ENCODE measurements at places on chromosomes 5 and 9.

- DNase-seq, result no peak
Observed at GRCh38 chr5:135826221-135826525, 8.3 kb upstream of the SLC25A48 start.

GRCh38 chr5:94288937-94289336 lies 329.5 kb downstream of the KIAA0825 start:
- DNase-seq, result no peak

- DNase-seq, result no peak
Observed at GRCh38 chr5:14039063-14039462, 94.6 kb upstream of the DNAH5 start.

- no peak for DNase-seq
Observed at GRCh38 chr9:127264462-127265219, at the start of gene GARNL3. TSS of gene GARNL3 (plus strand) at chr9:127264774. CDS start at chr9:127264878, 104 bp downstream.

DNA sequence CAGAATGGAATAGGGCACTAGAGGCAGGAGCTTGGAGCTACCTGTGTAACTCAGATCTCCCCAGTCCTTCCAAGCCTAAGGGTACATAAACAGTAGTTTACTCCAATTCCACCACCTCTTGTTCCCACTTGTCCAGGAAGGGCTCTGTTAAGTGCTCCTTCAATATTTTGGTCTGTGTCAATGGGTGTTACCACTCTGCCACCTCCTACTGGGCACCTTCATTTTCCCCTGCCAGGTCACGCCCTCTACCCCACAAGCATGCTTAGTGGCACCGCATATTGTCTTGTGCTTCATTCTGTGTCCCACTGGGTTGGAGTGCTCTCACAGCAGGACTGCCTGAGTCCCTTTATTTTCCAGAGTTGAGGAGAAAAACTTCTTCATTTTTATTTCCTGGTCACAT lies 459.8 kb downstream of the ARHGEF28 start:
- no peak for DNase-seq

GRCh38 chr5:130975847-130976246 lies 189.2 kb downstream of the HINT1 start:
- no peak for DNase-seq

DNA sequence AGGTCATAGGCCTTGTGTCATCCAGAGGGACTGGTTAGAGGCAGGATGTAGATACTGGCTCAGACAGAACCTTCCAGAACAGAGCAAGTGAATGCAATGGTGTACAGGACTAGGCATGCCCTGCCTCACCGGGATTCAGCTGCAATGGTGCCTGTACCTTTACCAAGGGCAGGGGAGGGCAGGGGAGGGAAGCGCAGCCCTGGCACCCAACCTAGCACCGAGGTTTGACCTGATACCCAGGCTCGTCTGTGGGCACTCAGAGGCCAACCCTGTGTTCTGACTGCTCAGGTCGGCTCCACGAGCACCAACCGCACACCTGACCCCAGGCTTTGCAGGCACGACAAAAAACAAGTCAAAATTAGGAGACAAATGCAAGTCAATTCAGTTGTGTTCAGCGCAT lies 47.3 kb upstream of the GFPT2 start:
- no peak for DNase-seq

DNA sequence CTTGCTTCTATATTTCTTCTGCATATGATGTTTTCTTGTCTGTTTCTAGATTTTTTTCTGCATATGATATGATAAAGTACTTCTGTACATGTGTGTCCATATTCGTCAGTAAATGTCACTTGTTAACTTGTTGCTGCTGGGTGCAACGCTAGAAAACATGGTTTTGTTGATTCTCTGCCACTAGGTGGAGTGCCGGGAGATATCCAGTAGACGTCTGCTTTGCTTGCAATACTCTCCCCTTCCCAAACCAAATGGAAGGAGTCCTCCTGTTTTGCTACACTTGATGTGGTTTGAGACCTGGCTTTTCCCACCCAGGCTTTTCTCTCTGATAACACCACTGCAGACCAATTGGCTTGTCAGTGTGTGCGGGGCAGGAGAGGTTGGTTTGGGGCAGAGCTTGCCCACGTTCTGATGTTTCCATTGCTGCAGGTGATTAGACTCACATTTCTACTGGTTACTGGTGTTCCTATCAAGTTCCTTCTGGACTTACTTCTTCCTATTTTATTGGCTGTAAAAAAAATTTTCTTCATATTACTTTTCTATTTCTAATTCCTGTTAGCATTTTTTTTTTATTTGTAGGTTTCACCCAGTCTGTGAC lies 900.0 kb upstream of the CDH10 start:
- DNase-seq, result peak; percentile 2

DNA sequence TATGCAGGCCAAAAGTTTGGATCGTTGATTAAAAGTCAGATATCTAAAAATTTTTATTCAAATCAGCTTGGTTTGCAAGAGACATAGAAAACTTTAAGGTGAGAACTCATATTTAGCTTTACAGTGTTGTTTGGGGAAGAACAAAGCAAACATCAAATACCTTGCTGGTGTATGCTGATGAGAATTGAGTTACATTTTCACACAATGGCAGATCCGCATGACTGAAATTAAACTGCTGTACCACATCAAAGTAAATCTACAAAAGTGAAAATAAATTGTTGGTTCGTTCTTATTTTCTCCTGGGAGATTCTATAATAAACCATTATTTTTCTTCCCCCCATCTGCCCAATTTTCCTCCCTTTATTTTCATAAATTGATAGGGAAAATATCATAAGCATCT lies 198.2 kb upstream of the PCSK5 start:
- DNase-seq, result no peak

- no peak for DNase-seq
Observed at GRCh38 chr9:91913986-91914385, 36.0 kb downstream of the ROR2 start.

GRCh38 chr5:153793699-153794098 lies 245.0 kb downstream of the FAM114A2 start:
- DNase-seq, result no peak

DNA sequence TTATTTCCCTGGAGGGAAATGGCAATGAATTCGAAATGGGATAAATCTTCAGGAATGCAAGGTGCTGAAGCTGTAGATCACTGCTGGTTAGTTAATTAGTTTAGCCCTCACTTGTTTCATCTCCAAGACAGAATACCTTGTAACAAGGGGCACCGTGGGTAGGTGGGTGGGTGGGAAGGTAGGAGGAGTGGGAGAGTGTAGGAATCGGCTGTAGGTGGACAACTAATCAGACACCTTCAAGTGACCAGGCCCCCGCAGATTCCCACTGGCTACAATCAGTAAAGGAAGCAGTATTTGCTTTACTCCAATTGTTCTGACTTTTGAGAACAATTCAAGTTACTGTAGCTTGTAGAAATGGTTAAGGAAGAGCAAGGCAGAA lies 293.7 kb downstream of the TLE1 start:
- no peak for DNase-seq

- DNase-seq, result no peak
Observed at GRCh38 chr9:13952906-13953305, 361.0 kb downstream of the NFIB start.

- DNase-seq, result no peak
Observed at GRCh38 chr9:85268131-85268530, 473.6 kb downstream of the AGTPBP1 start.

DNA sequence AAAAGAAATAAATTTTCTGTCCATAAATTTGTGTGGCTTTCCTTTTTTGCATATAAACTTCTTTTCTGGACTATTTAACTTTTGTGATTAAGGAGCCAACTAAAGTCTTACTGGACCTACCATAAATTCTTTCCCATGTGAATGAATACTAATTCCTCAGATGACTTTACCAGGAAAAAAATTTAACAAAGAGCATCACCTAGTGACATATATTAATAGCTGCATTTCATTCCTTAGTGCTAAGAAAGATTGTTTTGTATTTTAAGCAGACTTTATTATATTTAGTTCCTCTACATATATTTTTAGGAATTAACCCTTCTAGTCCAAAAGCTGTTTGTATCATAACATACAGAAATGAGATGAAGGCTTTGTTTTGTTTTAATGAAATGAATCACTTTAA lies 64.4 kb downstream of the C9orf85 start:
- DNase-seq, result no peak

DNA sequence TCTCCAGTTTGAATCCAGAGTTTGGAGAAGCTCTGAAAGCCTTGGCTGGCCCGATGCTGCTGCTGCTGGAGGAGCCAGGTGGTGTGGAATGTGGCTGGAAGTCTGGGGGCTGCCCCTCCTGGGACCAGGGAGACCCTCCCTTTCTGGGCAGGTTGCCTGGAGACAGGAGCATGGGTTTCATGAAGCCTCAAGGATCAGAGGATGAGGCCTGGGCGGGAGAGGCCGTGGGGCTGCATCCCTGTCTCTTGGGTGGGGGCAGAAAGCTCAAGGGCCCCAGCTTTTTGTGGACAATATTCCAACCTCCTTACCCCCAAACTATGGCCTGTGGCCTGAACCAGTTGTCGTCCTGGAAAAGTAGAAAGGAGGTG lies 10.1 kb downstream of the FGF18 start:
- no peak for DNase-seq

DNA sequence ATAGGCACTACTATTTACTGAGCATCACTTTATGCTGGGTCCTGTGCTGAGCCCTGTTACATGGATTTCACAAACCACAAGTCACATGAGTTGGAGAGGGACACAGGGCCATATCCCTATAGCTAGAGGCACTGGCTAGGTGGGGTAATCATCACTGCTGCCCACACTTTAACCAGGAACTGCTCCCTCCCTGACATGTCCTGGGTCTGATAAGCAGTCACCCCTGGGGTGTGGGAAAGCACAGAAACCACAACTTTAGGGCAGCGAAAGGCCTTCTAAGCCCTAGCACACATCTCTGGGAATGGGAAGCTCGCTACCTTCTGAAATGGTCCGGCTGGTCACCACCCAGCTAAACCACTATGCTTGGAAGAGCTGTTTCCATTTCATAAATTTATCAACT lies 15.0 kb downstream of the TBC1D2 start:
- DNase-seq, result no peak

- DNase-seq, result no peak
Observed at GRCh38 chr5:96516631-96517071, 83.6 kb upstream of the PCSK1 start.

GRCh38 chr9:93028448-93029006 lies 30.0 kb upstream of the SUSD3 start:
- peak; percentile 61 for DNase-seq

DNA sequence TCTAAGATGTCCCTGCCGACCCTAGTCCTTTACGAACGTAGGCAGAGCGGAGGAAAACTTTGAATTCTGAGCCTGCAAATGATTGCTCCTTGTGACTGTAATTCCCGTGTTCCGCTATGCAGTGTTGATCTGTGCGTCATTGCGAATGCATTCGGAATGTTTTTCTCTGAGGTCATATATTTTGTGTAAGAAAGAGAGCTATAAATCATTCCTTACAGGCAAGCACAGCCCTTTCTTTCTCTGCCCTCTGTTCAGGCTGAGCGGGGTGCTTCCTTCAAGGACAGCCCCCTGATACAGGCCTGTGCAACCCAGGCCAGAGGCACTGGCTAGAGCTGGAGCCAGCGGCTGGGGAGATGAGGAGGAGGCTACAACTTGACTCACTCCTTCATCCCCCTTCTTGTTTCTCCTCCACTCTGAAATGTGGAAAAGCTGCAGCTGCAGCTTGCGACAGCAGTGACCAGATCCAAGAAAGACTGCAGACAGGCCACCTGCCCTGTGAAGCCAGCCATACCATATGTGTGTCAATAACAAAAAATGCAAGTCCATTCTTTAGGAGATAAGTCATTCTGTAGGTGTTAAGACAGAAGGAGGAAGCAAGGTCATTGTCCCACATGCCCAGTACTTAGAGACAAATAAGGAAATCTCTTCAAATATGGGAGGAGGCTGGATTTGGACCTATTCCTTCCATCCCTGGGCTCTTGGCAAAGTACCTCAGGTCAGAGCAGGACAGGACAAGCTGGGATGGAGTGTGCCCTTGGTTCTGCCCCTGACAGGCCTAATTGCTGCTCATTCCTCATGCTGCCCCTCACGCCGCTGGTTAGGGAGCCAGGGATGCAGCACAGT lies 345.7 kb upstream of the WWC1 start:
- no peak for DNase-seq

DNA sequence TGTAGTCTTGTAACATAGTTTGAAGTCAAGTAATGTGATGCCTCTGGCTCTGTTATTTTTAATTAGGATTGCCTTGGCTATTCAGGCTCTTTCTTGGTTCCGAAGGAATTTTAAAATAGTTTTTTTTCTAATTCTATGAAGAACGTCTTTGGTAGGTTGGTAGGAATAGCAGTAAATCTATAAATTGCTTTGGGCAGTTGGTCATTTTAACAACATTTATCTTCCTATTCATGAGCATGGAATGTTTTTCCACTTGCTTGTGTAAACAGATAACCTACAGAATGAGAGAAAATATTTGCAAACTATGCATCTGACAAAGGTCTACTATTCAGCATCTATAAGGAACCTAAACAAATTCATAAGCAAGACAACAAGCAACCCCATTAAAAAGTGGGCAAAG lies 173.2 kb upstream of the TRPC7 start:
- DNase-seq, result no peak

DNA sequence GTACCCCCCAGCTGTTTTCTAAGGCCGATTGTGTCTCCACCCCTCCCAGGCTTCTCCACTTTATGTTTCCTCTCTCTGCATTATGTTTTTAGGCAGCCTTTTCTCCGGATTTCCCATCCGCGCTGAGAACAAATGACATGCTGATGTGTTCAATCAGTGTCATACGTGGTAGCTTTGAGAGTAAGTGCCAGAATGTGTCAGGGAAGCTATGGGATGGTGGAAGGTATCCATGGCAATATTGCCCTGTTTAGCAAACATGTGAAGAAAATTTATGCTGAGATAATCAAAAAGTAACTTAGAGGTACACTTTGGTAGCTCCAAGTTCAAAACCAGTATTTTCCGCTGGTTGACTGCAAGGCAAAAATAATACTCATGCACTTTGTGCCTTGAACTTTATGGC lies 36.6 kb upstream of the LECT2 start:
- no peak for DNase-seq

- DNase-seq, result no peak
Observed at GRCh38 chr9:79686381-79687130, 114.8 kb downstream of the TLE4 start.

- no peak for DNase-seq
Observed at GRCh38 chr5:52963636-52964035, 25.5 kb upstream of the ITGA2 start.

DNA sequence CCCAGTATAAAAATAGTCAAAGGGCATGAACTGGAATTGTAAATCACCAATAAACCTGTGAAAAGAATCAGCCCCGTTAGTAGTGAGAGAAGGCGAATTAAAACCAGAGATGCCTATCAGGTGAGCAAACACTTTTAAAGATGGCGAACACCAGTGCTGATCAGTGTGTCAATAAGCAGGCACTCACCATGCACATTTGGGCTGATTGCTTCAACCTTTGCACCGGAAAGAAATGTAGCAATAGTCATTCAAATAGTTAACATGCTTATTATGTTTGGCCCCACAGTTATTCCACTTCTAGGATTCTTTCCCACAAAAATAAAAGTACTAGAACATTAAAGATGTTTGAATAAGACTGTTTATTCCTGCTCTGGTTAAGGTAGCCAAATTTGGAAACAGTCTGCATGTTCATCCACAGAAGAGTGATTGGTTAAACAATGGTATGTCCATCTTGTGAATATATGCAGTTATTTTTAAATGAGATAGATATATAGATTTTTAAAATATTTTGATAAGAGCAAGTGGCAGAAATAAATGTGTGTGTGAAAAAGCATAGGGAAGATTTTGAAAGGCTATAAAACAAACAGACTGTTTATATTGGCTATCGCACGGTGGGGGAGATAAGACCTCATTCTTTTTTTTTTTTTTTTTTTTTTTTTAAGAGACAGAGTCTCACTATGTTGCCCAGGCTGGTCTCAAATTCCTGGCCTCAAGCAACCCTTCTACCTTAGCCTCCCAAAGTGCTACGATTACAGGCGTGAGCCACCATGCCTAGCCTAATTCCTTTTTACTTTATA lies 112.2 kb downstream of the PIP5K1B start:
- no peak for DNase-seq

Data from activated T-cell treated with anti-CD3 and anti-CD28 coated beads, Interleukin-2, amount 50 U/mL, for 72 hours (primary cell).